ENCODE measurements at places on chromosomes 12 and 14. TPM values are rescaled to one million over a fixed set of nuclear protein-coding genes. Genes with fewer than 3 reads are reported as not detected.

Gene NUAK1
- 3.6 TPM for total RNA-seq

DNA sequence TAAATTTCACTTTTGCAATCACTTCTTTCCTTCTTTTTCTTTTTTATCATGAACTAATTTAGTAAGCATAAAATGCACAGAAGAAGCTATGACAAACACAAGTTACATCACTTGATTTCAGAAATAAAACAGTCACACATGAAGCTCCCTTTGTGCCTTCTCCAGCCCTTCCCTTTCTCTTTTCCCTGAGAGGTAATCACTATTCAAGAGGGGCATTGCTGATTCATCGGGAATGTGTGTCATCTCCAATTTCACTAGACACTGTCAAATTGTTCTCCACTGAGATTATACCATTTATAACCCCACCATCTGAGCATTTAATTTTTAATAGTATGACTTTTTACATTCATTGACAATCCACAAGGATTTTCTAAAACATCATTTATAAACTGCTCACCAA lies 91.6 kb upstream of the PTPRQ start:
- no peak for DNase-seq

GRCh38 chr12:18676141-18676540 lies 61.7 kb downstream of the PLCZ1 start:
- no peak for DNase-seq

- DNase-seq, result no peak
Observed at GRCh38 chr12:71954861-71955260, 16.2 kb downstream of the TPH2 start.

DNA sequence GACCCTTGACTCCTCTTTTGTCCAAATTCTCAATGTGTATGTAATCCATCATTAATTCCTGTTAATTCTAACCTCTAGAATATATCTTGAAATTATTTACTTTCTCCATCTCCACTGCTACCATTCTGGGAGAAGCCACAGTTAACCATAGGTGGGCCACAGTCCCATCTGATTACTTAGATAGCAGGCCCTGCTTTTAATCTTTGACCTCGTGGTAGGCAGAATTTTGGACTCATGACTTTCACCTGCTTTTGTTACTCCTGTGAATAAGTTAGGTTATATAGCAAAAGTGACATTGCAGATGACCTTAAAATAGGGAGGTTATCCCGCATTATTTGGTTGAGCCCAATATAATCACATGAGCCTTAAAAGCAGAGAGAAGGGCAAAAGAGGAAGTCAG lies 264.2 kb downstream of the GPHN start:
- DNase-seq, result no peak

- DNase-seq, result no peak
Observed at GRCh38 chr12:3454780-3455179, 36.2 kb upstream of the PRMT8 start.

All from liver (tissue), 10 donors.